H1 (cell line): ENCODE measurements at places on chromosomes 7 and 10. TPM values are rescaled to one million over a fixed set of nuclear protein-coding genes. Genes with fewer than 3 reads are reported as not detected.

DNA sequence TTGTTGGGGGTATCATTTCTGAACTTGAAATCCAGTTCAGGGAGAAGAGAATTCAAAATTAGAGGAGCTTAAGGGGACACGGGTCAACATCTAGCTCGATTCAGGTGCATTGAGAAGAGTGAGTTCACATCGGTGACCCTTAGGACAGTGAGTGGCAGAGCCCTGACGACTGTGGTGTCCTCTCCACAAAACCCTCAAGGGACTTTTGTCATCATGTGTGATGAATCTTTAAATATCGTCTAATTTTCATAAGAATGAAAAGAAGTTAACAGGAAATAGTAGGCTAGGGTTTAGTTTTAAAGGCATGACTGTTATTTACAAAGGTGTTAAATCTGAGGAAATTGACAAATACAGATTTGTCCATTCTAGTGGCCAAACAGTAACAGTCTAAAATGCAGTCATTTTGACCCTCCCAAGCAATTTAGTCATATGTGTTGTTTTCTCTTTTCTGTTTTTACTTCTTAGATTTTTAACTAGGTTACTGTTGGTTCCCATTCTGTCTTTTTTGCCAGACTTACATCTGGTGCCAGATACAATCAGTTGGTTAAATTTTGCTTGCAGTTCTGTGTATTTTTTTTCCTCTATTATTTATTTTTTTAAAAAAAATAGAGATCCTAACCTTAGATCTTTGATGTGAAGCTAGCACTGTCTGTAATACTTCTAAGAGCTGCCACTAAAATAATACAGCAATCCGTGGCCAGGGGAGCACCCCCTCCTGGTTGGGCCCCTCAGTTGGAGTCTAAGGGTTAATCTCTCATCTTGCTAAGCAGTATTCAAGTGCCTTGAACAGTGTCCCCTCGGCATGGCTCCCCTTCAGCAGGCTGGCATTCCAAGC is 34.9 kb upstream of the SH2B2 start:
- DNase-seq = no peak

DNA sequence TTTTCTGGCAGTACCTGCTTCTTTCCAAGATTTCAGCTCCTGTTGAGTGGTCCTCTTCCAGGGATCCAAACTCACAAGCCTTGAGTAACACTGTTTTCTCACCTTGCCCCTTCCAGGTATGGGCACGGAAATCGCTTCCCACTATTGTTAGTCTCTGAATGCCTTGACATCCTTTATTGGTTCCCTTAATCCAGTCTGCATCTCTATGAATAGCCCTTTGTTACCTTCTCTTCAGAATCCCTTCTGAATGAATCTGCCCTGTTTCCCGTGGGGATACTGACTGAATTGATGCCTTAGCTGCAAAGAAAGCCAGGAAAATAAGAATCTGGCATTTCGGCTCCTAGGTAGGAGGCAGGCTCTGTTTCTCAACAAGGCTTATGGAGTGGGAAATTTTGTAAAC is 467.7 kb downstream of the PLXNA4 start:
- no peak for DNase-seq

GRCh38 chr10:78524941-78525340 is 491.3 kb downstream of the RPS24 start:
- DNase-seq = no peak

DNA sequence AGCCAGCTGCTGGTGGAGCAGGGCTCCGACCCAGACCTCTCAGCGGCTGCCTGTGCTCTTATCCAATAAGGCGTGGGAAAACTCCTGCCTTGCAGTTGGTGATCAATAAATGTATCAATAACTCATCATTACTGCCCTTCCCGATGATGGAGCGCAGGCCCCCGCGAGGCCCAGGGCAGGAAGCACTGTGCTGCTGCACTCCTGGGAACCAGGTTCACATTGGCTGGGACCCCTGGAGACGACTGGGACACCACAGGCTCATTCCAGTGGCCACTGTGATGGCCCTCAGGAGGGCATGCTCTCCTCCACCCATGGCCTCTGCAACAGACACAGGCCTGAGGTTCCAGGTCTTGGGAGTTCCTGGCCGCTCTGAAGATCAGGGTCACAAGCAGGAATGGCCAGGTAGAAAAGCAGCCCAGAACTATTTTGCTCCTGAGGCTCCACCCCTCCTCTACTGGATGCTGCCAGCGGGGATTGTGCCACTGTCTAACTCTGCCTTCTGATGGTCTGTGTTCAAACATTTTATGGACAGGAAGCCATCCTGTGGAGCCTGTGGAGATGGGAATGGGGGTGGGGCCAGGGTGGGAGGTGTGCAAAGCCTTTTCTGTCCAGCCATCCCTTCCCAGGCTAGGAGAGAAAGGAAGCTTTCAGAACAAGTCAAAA is 287.4 kb upstream of the ZMIZ1 start:
- DNase-seq = no peak

DNA sequence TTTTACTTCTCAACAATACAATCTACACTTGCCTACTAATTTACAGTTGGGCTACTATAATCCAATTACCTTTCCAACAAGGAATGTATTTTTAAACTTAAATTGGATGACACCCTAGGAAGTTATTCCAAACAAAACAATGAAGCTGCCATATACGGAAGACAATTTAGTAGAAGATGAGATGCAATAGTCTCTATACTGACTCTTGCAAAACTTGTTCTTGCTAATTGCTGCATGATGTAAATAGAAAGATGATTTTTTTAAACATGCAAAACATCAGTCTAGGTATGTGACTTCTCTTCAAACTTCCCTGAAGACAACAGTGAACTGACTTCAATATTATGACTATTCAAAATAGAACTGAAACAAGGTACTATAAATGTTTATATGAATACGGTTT is 17.6 kb downstream of the NT5C3A start:
- DNase-seq = no peak

Gene WNT16
- total RNA-seq = 0.52 and 0.61 TPM in 2 replicates

Gene PRPS1L1
- total RNA-seq = not detected in 2 replicates

Gene C10orf71
- total RNA-seq = not detected in 2 replicates

Gene PHKG1
- 0.61 TPM in 1 of 2 replicates, not detected in the other for total RNA-seq

Gene PSMC2
- total RNA-seq = 139 and 141 TPM in 2 replicates

Gene HECW1
- total RNA-seq = 10.5 and 12.7 TPM in 2 replicates

Gene JAKMIP3
- 0.84 and 0.91 TPM in 2 replicates for total RNA-seq
